ENCODE measurements at places on chromosomes 7 and 10. TPM values are rescaled to one million over a fixed set of nuclear protein-coding genes. Genes with fewer than 3 reads are reported as not detected.

ASAH2B gene
- 3.8 TPM for total RNA-seq

TRA2A gene
- 86.5 TPM for total RNA-seq

IFIT1 gene
- total RNA-seq: 6.3 TPM

HPSE2 gene
- total RNA-seq: not detected

PRSS37 gene
- total RNA-seq: not detected

GRCh38 chr7:3825491-3825890, 524.4 kb downstream of the SDK1 start:
- DNase-seq: no peak

- DNase-seq: no peak
Observed at GRCh38 chr7:131500357-131500756, 56.1 kb downstream of the PODXL start.

DNA sequence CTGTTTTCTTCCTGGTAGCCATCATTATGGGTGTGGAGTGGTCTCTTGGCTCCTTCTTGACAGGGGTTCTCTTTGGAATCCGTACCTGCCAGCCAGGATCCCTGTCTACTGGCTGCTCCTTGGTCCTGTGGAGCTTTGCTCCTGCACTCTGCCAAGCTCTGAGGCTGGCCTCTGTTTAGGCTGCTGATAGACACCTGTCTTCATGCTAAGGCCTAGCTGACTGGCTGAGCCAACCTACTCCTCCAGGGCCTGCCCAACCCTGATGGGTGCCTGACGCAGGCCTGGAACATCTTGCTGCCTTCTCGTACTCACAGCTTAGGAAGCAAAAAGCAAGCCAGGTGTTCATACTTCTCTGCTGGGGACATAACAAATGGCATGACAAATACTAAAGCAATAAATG, 333.6 kb upstream of the ZNF32 start:
- no peak for DNase-seq

DNA sequence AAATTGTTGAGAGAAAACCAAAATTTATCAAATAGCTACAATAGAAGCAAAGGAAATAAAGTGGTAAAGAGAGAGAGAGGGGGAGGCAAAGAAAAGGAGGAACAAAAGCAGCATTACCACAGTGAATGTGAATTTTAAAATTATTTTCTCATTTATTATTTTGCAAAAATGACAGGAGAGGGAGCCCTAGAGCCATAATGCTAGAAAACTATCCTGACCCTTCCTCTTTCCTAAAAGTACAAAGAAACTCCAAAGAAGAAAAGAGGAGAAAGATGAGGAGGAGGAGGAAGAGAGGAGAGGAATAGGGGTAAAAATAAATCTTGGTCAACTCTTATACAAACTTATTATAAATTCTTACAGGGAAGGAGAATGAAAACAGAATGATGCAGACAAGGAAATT, 921.5 kb downstream of the NRG3 start:
- DNase-seq: no peak

DNA sequence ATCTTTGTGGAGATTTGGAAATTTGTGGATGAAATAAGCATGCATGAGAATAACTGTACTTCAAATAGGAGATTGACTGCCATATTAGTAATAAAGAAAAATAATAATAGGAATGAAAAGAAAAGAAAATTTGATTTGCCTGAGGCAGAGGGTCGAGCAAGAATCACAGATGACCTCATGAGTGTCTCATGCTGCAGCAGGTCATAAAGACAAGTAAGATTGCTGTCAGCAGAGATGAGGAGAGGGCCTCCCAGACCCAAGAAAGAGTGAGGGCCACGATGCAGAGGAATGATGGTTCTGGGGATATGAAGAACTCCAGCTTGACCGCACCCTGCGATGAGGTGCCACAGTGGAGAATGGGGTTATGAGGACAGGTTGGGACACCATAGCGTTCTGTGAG, 39.2 kb downstream of the TOMM7 start:
- no peak for DNase-seq

DNA sequence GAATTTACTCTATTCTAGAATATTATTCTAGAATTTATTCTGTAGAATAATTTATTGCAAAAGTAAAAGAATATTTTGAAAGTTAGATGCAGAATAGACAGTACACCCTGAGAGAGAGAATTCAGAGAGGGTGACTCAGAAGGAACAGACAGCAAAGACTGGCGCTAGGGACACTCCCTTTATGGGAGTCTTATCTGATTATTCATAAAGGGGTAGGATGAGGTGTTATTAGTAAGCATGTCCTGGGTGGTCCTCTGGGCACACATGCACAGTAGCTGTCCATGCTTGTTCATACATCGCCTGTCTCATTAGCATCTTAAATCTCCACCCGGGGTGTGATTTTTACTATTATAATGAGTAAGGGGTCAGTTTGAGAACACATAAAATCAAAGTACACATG, 100.1 kb downstream of the XPNPEP1 start:
- no peak for DNase-seq

- no peak for DNase-seq
Observed at GRCh38 chr7:13879143-13879542, 110.3 kb downstream of the ETV1 start.

DNA sequence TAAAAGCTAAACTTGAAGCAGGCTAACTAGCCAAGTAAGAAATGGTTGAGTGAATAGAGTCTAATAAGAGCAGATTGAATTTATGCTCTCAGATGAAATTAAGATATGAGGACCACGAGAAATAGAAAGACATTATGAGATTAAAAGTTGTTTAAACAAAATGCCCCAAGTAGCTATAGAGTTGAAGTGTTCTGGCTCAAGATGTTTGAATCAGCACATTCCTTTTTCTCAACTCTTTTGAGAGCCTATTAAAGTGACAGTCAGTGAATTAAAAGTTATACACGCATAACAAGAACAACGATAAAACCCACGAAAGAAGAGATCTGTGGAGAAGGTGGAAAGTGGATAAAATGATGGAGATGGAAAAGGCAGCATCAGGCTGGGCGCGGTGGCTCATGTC, 322.2 kb upstream of the ANKRD30A start:
- DNase-seq: no peak

DNA sequence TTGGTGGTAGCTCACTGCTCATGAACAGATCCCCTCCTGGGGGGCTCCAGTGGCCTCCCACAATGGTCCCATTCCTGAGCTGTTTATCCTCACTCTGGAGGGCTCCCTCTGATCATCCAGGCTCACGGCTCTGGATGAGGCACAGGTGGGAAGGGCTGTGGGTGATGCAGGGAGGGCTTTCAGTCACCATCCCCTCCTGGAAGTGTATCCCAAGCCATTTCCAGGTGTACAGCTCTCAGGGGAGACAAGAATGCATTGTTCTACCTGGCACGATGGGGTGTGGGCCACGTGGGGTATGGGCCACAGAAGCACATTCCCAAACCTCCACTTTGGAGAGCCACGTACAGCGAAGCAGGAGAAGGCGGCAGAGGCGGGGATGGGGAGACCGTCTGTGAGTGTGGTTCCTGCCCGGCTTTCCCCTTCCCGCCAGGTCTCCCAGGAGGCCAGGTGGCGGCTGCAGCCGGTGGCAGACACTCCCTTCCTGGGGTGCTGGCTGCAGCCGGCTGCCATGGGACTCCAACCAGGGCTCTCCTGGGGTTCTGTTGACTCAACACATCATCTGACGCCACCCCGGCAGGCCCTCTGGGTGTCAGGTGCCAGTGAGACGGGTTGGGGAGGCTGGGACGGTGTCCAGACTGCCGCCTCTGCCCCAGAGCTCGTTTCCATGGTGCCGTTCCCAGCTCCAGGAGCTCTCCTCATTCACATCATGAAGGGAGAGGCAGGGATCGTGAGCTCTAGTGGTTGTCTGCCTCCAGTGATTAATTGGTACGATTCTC, 169.7 kb upstream of the RHEB start:
- no peak for DNase-seq

GRCh38 chr10:121183236-121183635, 332.1 kb downstream of the WDR11 start:
- DNase-seq: no peak

DNA sequence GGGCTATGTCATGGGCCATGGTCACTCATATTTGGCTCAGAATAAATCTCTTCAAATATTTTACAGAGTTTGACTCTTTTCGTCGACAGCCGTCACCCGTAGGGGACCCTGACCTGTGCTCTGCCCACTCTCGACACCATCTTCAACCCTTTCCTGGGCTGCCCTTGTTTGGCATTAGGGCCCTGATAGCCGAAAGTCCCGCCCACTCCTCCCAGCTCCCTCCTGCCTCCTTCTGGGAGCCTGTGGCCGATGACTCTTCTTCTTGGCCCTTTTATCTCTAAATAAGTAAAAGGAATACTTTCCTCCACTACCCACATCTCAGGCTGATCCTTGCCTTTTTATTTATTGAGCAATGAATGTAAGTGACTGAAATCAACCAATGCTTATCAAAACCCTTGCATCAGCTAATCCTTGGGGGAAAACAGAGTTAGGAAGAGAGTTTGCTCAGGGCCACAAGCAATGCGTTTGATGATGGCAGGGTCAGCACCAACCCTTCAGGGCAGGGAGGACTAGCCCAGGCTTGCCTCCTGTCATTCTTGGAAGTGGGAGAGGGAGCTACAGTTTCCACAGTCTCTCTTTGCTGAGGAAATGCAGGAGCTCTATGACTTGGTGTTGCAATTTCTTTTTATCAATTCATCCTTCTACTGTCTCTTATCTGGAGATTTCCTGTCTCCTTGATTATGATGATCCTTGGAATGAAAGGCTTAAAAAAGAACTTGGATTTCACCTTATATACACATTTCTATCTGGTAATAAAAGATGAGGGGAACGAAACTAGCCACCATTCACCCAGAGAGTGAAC, 218.2 kb upstream of the PODXL start:
- no peak for DNase-seq

GRCh38 chr10:5906651-5907050, 16.6 kb downstream of the FBH1 start:
- no peak for DNase-seq

DNA sequence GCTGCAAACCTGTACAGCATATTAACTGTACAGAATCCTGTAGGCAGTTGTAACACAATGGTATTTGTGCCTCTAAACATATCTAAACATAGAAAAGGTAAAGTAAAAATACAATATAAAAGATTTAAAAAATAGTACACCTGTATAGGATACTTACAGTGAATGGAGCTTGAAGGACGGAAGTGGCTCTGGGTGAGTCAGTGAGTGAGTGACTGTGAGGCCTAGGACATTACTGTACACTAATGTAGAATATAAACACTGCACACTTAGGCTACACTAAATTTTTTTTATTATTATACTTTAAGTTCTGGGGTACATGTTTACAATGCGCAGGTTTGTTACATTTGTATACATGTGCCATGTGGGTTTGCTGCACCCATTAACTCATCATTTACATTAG, 97.3 kb upstream of the STK17A start:
- no peak for DNase-seq

DNA sequence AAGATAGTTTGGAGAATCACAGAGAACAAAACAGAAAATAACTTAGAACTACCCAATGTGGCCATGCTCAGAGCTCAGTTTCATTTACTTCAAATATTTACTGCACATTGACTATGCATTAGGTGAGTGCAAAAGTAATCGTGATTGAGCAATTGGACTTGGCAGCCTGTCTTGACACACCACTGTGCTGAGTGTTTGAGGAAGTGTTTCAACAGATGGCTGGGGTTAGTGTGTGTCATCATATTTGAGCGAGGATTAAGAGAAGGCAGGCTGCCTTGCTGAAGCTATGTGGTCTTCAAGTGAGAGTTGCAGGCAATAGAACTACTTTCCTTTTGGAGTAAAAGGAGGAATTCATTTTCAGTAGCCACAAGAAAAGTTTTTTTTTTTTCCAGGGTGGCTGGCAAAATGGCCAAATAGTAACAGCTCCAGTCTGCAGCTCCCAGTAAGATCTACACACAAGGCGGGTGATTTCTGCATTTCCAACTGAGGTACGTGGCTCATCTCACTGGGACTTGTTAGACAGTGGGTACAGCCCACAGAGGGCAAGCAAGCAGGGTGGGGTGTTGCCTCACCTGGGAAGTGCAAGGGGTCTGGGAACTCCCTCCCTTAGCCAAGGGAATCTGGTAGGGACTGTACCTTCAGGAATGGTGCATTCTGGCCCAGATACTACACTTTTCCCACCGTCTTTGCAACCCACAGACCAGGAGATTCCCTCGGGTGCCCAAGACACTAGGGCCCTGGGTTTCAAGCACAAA, 37.6 kb downstream of the AKR1C4 start:
- no peak for DNase-seq

DNA sequence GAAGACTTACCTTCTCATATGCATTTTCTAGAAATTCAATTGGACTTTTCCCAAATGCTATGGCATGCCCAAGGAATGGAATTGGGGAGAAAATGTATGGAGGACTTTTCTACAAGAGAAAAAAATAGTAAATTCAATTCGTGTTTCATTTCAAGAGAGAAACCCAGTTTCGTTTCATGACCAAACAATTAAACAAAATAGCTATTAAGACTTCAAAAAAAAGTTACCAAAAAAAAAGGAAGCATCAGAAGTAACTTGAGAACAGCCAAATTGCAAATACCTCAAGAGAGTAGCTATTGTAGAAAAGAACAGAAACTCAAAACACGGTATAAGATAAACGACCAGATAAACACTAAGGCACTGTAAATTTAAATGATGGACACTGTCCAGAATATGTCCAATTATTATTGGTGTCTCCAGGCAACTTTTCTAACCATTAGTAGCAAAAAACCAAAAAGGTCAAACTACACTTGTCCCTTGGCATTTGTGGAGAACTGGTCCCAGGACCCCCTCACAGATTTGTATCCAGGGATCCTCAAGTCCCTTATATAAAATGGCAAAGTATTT, 2.4 kb downstream of the CYP51A1 start:
- no peak for DNase-seq
